ENCODE measurements at places on chromosomes 7 and 10.
A peak's percentile ranks its signal among the peaks of the same experiment; 100 is the strongest.

DNA sequence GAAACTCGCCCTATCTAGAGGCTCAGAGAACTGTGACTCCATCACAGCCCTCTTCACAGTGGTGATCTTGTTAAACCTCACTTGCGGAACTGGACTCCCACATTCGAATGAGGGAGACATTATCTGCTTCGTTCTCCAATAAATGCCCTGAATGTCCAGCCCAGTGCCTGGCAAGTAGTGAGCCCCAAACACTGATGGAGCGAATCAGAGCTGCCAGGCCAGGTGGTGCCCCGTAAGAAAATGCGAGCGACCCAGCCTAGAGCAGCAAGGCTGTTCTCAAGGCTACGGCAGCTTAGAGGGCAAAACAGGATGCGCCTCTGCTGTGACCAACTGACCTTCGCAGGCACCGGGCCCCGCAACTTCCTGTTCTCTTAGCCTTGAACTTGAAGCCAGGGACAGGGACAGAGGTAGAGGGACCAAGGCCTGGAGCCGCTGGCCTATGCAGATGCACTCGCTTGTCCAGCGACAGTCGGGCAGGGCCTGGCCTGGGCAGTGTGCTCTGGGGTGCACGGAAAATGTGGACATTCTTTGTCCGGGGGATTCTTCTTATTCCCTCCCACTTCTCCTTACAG is 217.6 kb downstream of the TCERG1L start:
- no peak for DNase-seq

GRCh38 chr10:11576092-11576809 is 35.2 kb downstream of the USP6NL start:
- no peak for DNase-seq

DNA sequence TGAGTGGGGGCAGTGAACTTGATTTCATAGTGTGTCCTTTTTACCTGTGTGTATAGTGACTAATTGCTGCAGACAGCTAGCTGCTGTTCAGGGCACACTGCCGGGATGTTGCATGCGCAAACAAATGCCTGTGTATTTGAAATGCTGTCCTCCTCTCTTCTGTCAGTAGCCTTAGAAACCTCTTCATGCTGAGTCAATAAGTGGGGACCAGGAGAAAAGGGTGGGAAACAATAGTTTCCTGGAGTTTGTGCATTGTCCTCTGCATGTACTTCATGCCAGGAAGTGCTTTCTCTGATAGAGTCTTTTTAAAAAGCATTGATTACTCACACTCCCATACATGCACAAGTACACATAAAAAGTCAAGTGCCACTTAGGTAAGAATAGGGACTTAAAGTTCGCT is 1183.7 kb upstream of the CELF2 start:
- no peak for DNase-seq

GRCh38 chr7:17301471-17302456 is 3.3 kb downstream of the AHR start:
- no peak for DNase-seq

DNA sequence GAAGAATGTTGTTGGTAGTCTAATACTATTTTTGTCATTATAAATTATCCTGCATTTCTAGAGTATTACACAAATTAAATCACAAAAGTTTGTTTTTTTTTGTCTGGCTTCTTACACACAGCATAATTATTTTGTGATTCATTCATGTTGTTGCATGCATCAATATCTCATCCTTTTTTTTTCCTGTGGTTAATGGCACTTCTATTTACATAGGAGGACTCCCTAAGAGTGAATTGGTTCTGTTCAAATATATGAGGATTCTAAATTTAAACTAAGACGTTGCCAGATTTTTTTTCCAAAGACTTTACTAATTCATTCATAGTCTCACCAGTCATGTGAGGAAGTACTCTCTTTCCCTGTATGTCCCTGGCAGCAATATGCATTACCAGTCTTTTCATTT is 303.3 kb downstream of the GPR37 start:
- peak; percentile 72 for DNase-seq

GRCh38 chr7:23679898-23680413 is at the start of gene FAM221A:
TSS of gene FAM221A (plus strand) at chr7:23680199. CDS start at chr7:23680219, 20 bp downstream.
- DNase-seq: peak; percentile 70

GRCh38 chr10:60978287-60979115 is 34.5 kb upstream of the RHOBTB1 start:
- DNase-seq: peak; percentile 84

- no peak for DNase-seq
Measured at GRCh38 chr7:82080254-82080927, 310.5 kb upstream of the HGF start.

- no peak for DNase-seq
Measured at GRCh38 chr7:142012825-142013511, 17.3 kb downstream of the MGAM start.

GRCh38 chr10:86642021-86642420 is 12.3 kb upstream of the OPN4 start:
- no peak for DNase-seq

DNA sequence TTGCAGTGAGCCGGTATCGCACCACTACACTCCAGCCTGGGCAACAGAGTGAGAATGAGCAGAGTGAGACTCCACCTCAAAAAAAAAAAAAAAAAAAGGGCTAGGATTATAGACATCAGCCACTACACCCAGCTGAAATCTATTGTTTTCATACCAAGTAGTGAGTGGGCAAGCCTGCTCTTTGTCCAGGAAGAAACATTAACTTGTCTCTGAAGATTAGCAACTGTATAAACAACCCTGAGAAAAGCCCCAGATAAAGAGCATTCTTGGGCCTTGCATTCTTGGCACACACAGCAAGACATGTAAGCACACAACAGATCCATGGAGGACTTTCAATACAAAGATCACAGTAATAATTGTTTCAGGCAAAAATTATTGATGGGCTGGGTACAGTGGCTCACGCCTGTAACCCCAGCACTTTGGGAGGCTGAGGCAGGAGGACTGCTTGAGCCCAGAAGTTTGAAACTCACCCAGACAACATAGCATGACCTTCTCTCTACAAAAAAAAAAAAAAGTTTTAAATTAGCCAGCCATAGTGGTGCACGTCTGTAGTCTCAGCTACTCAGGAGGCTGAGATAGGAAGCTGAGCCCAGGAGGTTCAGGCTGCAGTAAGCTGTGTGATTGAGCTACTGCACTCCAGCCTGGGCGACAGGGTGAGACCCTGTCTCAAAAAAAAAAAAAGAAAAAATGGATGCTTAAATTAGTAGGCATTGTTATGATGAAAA is 4.4 kb downstream of the PSPH start:
- DNase-seq: peak; percentile 59

GRCh38 chr7:149004405-149005370 is 23.6 kb downstream of the PDIA4 start:
- DNase-seq: no peak

DNA sequence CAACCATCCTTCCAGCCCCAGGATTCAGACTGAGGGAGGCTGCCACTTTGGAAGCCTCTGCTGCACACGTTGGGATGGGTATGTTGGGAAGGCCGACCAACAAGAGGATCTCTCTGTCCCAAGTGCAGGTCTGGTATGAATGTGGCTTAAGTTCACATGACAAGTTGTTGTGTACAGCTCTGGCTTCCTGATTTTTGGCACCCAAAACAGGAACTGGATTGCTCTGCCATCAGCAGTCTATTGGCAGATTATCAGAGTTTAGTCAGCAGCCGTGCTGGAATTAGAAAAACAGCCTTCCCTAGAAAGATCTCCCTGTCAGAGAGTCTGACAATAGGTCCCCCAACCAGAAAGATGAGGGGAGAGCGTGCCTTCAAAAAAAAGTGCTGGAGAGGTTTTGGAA is 66.9 kb downstream of the GOLGA7B start:
- no peak for DNase-seq

GRCh38 chr10:59709395-59710125 is at the start of gene SLC16A9:
TSS of gene SLC16A9 (minus strand) at chr10:59709850. CDS start at chr10:59684291, 25,559 bp downstream.
- DNase-seq: peak; percentile 53

DNA sequence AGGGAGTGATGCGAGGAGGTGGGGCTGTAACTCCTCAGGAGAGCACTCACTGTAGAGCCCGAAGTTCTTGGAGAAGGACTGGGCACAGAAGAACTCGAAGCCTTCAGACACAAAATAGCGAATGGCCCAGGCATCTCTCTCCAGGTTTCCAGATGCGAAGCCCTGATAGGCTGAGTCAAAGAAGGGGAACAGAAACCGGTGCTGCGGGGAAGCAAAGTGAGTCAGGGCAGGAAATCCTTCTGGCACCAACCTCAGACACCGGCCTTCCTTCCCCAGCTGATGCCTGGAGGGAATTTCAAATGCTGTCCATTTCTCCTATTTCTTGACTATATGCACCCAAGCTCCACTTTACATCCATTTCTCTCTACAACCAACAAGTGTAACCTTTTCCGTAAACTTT is 26.8 kb downstream of the GOT1 start:
- DNase-seq: no peak

DNA sequence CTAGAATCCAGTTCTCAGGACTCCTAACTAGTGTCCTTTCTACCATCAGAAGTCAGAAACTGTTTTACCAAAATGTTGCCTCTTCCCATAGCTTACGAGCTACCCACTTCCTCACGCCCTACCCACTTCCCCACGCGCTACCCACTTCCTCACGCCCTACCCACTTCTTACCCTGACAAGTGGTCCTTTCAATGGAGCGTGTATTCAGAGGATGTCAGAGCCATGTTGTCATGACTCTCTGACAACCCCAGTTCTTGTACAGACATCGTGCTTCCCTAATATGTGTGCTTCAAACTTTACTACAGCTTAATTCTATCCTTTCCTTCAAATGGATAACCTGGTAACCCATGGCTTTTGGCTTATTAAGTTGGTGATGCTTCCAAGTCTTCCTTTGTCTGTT is 84.8 kb upstream of the PHF14 start:
- DNase-seq: no peak

- peak; percentile 70 for DNase-seq
Measured at GRCh38 chr7:129644634-129645230, 33.2 kb downstream of the NRF1 start.

DNA sequence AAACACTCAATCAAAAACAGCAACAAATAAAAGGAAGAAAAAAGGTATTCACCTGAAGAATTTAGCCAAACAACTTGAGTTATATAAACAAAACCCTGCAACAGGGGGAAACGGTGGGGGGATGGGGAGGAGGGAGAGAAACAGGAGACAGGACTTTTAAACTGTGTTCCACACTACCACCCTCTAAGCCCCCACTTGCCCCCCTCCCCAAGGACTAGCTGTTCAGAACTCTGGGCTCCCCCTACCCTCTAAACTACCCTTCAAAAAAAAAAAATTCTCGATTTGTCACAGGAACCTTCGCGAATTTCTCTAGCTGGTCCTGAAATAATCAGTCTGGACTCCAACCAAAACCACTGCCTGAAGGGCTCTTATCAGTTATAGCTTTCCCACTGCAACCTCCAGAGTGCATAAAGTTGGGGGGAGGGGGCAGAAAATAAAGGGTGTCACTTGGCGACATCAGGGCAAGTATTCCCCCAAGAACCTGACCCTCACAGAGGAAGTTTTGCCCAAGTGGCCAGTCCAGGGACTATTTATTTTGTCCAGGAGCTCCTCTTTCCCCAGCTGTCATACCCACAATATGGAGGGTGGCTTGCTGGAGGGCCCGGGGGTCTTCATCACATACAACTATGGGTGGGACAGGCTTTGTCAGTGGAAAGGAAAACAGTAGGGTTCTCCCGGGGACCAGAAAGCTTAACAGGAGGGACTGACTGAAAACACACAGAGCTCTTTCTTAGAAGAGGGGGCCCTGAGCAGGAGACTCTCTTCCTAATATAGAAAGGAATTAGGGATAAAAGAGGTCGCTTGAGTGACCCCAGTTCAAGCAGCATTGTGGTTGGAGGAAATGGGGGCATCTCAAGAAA is 1.3 kb downstream of the UBE2H start:
- no peak for DNase-seq

- DNase-seq: peak; percentile 37
Measured at GRCh38 chr10:23892296-23892695, 316.6 kb upstream of the KIAA1217 start.

- DNase-seq: no peak
Measured at GRCh38 chr7:25196132-25196896, 32.0 kb downstream of the NPVF start.

DNA sequence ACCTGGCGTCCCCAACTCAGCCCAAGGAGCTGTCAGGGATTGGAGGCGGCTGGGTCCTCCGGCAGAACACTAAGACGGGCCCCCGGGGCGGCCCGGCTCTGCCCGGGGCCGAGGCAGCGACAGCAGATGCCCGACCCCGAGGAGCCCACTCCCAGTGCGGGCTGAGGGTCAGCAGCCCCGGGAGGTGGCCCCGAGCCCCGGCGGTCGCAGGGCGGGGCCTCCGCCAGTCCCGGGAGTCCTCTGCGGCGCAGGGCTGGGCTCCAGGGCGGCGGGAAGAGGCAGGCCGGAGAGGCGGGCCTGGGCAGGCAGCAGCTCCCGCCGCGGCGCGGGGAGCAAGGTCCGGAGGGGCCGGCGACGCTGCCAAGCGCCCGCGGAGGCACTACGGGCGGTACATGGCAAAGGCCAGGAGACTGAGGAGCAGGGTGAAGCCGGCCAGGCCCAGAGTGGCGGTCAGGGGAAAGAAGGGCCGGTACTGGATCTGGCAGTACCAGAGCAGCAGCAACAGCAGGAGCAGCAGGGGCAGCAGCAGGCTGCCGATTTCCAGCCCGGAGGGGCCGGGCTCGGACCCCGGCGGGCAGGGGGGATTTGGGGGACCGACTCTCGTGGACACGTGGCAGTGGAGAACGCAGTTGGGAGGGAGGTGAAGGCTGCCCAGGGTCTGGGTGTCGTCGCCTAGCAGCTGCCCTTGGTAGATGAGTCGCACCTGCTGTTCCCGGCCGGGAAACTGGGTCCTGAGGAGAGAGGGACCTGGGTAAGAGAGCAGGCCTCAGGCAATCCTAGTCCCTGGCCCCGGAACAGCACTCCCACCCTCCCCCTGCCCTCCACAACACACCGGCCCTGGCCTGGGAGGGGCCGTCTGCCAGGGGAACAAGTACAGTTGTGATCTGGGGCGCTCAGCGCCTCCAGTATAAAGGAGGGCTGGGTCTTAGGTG is 827 bp upstream of the FASTK start:
- DNase-seq: no peak

All from fibroblast of upper back skin (primary cell).